ENCODE measurements at places on chromosomes 6 and 20.

- DNase-seq = no peak
These were observed 7.1 kb downstream of the ELOVL2 start for GRCh38 chr6:11036977-11037430.

DNA sequence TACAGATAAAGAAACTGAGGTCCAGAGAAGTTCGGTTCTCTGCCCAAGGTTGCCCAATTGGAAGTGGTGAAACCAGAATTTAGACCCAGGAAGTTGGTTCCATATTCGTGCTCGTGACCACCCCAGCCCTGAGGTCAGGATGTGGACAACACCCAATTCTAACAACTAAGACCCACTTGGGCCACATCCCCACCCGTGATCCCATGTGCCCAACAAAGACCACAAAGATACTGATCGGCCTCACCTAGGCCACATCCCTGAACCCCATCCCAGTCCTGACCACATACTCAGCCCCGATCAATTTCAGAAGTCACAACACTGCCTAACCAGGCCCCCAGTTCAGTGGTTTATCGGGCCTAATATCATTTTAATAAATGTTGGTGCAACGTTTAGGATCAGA, 138.4 kb downstream of the PREX1 start:
- DNase-seq = no peak

DNA sequence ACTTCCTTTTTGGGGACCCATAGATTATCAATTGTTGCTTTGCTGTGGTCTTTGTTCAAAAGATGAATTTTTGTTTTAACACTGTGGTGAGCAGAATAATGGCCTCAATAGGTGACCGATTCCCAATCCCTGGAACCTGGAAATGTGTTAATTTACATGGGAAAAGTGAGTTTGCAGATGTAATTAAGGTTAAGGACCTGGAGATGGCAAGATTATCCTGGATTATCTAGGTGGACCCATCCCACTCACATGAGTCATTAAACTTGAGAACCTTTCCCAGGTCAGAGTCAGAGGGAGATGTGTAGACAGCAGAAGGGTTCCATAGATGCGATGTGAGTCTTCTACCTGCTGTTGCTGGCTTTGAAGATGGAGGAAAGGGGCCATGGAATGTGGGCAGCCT, 36.2 kb upstream of the HBS1L start:
- DNase-seq = no peak

DNA sequence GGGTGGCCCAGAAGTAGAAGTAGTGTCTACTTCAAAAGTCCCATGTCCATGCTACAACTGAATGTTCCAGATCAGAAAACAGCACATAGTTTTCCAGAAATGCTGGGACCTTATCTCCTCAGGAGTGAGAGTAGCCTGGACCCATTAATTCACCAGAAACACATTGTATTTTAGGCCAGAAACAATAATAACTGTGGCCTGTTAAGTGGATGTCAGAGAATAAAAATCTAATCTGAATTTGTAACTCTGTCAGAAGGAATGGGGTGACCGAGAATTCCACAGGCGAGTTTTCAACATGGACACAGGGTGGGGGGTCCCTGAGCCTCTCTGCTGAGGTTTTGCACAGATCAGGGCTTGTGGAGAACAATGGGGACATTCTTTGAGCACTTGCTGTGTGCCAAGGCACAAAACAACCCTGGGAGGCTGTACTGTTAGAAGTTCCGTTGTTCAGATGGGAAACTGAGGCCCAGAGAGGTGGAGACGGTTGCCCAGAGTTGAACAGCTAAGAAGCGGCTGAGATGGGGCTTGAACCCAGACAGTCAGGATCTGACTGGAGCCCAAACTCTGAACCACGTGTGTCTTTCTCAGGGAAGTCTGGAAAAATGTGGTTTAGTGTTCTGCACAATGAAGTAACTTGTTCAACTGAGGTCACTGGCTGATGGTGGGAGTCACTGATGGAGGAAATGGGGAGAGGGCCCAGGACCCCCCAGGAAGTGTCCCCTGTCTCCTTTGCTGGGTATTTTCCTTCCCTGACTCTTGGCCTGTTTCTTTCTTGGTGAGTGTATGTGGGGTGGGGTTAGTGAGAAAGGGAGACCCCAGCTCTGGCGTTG, 44.2 kb downstream of the SNAI1 start:
- DNase-seq = no peak

DNA sequence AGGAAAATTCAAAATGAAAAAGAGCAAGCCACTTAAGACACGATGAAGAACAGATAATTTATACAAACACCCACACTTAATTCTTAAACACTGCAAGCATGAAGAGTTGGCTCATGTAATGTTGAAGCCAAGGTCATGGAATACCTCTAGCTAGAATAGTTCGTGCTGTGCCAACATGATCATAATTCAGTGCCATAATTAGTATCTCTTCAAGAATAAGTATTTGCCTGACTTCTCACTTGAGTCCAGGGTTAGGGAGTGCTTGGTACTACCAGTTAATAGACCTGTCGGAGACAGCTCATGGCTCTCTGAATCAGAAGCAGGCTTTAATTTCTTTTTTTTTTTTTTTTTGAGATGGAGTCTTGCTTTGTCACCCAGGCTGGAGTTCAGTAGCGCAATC, 206.3 kb downstream of the UNC5CL start:
- no peak for DNase-seq

GRCh38 chr20:4159765-4160490, 144.6 kb upstream of the RNF24 start:
- DNase-seq = no peak

DNA sequence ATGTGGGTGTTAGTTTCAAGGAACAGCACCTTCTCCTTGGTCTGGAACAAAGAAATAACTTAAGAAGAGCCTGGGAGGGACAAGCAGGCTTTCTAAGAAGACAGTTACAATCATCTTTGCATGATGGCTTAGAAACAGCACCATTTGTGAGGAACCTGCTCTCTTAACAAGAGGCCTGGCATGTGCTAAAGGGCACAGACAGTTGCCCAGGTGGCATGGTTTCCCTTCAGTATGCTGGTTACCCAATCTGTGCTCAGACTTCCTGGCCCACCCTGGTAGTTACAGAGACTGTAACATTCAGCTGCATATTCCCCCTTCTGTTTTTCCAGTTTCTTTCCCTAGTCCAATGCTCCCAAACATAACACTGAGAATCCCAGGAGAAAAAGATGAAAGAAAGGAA, 84.0 kb downstream of the CHD6 start:
- DNase-seq = no peak

DNA sequence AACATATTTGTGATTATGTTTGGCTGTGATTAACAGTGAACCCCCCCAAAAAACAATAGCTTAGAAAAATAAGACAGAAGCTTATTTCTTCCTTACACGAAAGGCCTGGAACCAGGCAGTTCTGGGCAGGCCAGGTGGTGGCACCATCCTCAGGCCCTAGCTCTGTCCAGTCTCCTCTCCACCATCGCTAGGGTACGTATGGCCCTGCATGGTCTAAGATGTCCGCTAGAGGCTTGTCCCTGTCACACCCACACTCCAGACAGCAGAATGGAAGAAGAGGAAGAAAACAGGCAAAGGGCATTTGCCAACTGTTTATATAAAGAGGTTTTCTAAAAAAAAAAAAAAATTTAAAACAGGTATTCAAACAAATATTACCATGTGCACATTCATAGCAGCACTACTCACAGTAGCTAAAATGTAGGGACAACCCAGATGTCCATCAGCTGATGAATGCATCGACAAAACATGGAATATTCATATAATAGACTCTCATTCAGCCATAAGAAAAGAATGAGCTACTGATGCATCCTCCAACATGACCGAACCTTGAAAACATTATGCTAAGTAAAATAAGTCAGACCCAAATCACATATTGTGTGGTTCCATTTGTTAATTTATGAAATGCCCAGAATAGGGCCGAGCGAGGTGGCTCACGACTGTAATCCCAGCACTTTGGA, 6.7 kb downstream of the TGM3 start:
- no peak for DNase-seq
